Suppressor macrophage treated with lipopolysaccharide for 1 hour (primary cell): ENCODE measurements at places on chromosomes 3 and 15.

GRCh38 chr3:123004201-123004918, 23.2 kb downstream of the SEMA5B start:
- DNase-seq, result no peak

GRCh38 chr15:60118626-60119025, 114.5 kb downstream of the FOXB1 start:
- no peak for DNase-seq

GRCh38 chr15:85733416-85733815, 61.3 kb downstream of the KLHL25 start:
- no peak for DNase-seq

DNA sequence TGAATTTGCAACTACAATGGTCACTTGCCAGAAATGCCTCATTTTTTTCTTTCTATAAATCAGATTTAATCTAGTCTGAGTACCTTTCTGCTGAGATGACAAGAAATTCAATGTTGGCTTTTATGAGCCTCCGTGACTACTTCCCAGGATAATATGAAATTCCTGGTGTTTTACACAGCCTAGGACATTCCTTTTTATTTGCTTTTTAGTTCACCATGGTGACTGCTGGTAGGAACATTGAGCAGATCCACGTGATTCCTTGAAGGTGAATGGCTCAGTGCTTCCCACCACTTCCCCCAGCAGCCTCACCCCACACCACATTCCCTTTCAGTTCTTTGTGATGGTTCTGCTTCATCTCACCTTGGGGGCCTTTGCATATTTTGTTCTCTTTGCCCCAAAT, 4.3 kb upstream of the NPTN start:
- DNase-seq, result no peak
